ENCODE measurements at places on chromosomes 4 and X.

- no peak for DNase-seq
Observed at GRCh38 chrX:116694046-116694445, 231.3 kb upstream of the CT83 start.

DNA sequence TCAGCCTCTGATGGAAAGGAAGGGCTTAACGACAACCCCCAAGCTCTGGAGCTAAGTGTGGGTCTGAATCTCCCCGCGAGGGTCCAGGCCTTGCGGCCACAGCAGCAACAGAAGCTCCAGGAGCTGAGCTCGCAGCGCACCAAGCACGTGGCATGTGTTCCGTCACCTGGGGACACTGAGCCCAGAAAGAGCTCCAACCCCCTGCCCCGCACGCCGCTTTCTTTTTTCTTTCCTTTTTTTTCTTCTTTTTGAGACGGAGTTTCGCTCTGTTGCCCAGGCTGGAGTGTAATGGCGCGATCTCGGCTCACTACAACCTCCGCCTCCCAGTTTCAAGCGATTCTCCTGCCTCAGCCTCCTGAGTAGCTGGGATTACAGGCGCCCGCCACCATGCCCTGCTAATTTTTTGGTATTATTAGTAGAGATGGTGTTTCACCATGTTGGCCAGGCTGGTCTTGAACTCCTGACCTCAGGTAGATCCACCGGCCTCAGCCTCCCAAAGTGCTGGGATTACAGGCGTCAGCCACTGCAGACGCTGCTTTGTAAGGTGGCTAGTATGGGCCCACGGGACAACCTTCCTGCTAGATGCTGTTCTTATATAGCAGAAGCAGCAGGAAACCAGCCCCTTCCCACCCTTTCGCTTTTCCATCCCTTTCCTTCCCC, 685 bp upstream of the TNIP2 start:
- DNase-seq = no peak

DNA sequence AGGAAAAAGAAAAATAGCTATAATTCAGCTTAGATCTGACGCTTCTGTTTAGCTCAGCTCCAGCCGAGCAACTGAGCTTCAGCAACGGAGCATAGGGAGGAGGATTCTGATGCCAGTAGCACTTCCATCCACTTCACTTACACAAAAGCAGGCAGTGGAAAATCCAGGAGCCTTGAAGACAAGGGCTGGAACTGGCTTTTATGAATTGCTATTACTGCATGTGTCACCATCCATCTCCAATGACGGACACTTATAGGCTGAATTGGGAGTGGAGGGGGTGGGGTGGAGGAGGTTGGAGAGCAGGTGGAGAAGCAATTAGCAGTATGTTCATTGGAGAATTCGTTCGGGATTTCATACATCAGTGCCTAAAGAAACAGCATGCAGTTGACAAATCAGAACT, 15.6 kb downstream of the ENOX2 start:
- no peak for DNase-seq

DNA sequence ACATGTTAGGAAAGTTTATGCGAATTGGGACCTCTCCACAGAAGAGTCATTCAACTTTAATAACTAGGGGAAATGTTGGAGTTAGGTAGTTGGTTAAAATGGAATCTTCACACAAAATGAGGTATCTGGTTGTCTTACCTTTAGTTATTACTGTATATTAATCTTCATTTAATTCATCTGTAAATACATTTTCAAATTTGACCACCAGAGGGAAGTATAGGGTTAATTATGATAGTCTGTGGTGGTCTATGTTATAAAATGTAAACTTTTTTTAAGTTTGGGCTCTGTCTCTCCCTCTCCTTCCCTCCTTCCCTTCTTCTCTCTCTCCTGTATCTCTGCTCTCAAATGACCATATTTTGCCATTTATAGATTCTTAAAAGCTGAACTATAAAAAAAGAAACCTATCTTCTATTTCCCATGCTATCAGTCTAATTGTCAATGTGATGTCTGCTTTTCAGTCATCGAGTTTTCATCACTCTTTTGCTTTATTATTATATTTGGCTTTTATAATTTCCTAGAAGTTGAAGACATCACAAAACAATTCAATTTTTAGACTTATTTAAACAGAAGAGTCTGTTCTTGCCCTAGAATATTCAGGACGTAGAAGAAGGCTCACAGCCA, 49.8 kb downstream of the TMEM144 start:
- no peak for DNase-seq

DNA sequence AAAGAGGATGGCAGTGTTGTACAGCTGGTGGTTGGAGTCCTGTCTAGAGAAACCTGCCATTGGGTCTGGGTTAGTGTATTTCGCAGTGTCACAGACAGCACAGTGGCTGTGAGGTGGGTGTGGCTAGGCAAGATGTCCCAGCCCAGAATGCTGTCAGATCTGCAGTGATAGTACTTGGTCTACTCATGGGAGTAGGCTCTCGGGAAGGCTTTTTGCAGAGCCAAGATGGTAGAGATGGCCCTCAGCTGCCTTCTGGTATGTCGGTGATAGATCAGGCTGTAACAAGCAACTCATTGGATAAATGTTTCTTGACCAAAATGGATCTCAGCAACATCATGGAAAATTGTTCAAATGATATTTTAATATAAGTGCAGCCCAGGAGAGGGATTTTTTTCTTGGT, 84.3 kb upstream of the WDR1 start:
- no peak for DNase-seq

DNA sequence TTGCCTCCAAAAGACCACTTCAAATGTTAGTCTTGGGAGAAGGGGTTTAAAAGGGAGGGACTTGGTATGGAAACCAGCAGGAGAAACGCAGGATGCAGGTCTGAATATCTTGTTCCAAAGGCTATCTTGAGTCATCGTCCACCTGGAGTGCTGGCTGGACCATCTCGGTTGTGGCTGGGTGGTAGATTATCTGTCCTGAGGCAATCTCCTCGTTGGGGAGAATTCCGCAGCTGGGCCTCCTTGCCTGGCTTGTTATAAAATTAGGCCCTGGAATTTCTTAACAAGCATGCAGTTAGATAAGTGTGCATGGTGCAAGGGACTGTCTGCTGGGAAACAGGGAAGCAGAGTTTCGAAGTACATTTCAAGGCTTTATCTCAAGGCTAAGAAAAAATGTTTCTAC, 2045.7 kb upstream of the TENM3 start:
- no peak for DNase-seq

DNA sequence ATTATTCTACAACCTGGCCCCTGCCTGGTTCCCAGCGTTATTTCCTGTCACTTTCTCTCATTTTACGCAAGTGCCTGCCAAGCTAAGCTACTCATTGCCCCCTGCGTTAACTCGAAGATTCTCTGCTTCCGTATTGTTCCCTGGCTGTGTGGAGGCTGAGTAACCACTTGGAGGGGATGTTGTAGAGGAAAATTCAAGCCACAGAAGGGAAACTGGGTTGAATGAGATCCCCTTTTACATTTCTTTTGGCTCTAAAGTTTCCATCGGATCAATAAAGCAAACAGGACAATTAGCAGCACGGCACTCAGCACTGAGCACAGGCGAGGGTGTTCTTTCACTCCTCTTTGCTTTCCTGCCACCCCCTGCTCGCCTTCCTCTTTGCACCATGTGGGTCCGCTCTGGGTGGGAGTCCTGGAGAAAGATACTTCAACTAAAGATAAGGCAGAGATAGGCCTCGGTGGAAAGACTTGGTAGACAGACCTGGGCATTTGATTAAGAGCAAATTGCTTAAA, 4.2 kb upstream of the TMSB4X start:
- no peak for DNase-seq

DNA sequence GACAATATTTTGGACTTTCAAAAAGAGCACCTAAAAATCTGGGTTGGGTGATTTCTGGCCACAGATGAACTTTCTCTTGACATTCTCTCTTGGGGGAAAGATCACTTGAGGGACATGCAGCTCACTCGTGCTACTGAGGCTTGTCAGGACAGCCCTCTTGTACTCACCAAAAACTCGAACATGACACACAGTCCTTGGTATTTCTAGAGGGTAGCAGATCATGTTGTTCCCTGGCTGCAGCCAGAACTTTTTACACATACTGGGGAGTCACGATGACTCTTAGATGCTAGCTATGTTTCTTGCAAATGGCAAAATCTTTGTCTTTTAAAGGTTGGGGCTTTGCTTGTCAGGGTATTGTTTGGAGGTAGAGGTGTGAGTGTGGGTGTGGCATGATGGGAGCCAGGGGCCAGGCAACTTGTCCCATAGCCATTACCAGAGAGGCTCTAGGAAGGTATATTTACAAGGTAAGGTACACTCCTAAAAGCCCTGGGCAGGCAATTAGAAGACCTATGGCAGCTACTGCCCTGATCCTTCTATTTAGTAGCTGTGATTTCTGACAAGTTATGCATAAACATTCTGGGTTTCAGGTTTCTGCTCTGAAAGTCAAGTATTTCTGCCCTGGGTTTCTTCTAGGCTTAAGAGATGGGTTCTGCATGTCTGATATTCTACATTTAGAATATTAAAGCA, 241.7 kb upstream of the TLL1 start:
- no peak for DNase-seq

- DNase-seq = no peak
Observed at GRCh38 chrX:12758291-12758690, 32.9 kb upstream of the PRPS2 start.

- no peak for DNase-seq
Observed at GRCh38 chrX:149433451-149433850, 71.7 kb downstream of the IDS start.

DNA sequence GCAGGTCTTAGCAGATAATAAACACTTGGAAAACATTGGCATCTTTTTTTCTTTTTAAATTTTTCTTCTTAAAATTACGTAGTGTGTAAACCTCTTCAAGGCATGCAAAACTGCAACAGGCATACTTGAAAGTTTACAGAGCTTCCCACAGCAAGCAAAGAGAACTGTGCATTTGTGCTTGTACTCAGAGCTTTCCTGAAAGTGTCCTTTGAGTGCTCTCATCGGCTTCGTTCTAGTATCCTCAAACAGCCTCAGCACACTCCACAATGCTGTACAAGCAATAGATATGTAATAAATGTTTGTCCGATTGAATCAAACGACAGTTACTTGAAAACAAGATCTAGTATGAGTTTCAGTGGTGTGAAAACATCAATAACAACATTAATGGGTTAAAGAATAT, 227.5 kb downstream of the PAPSS1 start:
- no peak for DNase-seq

DNA sequence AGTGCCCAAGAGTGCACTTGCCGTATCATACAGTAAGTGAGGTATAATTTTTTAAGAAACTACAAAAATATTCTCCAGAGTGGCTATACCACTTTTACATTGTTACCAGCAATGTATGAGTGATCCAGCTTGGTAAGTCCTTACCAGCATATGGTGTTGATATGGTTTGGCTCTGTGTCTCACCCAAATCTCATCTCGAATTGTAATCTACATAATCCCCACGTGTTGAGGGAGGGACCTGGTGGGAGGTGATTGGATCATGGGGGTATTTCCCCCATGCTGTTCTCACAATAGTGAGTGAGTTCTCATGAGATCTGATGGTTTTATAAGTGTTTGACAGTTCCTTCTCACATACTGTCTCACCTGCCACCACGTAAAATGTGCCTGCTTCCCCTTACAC, 44.8 kb downstream of the RBMX start:
- no peak for DNase-seq

GRCh38 chr4:1179089-1179441, 6.7 kb upstream of the SPON2 start:
- DNase-seq = no peak

- no peak for DNase-seq
Observed at GRCh38 chr4:130043732-130044160, 947.8 kb downstream of the C4orf33 start.

GRCh38 chrX:68672581-68673318, 25.3 kb downstream of the STARD8 start:
- no peak for DNase-seq

GRCh38 chr4:37219242-37219641, 25.3 kb upstream of the NWD2 start:
- DNase-seq = no peak

DNA sequence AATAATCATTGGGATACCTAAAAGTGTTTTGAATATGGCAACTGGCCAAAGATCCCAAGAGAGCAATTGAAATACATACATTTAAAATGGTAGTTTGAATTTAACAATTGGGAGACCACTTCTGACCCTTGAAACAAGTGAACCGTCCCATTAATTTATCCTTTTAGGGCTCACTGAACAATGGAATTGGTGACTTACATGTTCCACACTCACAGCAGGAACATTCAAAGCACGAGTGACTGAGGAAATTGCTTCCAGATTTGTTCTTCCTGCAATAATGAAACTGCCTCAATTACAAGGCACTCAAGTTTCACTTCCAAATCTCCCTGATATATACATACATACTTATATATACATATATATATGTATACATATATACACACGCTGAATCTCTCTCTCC, 20.6 kb downstream of the SLC39A8 start:
- DNase-seq = no peak

DNA sequence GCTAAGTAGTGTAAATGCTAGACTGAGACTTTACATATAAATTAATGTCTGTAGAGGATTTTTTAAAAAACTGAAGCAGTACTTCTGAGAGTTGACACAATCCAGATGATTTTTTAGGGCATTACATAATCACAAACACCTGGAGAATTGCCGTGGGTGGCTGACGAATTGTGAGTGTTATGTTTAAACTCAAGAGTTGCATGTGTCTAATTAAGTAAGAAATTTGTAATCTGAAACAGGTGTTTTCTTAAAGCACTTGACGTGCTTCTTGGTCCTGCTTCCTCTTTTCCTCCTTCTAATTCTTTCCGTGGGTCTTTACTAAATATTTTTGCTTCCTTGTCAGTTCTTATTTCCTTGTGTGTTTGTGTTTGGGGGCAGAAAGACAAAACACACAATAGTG, 27.8 kb downstream of the PIR start:
- no peak for DNase-seq

DNA sequence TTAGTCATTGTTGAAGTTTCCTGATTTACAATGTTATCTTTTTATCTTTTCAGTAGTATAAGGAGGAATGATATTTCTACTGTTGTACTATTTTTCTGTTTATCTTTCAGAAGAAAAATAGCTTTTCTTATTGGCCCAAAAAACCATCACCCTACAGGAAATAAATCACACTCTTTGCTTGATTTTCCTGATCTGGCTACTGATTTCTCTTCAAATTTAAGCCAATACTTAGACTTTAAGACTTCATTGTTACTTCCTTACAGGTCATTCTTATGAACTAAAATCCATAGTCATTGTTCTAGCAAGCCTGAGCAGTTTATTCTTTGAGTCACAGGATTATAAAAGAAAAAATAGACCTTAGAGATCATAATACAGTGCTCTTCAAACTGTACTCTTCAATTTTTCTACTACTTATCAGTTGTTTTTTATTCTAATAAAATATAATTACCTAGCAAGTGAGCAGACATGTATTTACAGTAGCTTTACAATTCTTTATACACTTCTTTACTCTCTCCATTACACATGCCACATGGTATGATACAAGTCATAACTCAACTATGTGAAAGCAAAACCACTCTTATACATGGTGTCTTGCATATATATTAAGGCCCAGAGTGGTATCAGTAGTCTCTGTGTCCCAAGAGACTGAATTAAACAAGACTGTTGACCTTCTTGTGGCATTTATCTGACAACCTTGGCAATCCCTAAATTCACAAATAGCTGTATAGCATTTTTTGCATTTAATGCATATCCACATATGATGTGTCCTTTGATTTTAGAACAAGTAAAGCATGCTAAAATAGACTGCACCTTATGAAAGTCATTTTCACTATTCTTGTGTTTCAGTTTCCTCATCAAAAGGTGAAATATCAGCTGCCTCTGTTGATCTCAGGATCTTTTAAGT, 47.9 kb downstream of the TET2 start:
- DNase-seq = no peak

GRCh38 chr4:25486171-25486570, 109.1 kb downstream of the ANAPC4 start:
- DNase-seq = no peak
